ENCODE measurements at places on chromosomes 5 and 9. TPM values are rescaled to one million over a fixed set of nuclear protein-coding genes. Genes with fewer than 3 reads are reported as not detected.

The TEK gene
- 2.3 TPM for total RNA-seq

The FBP1 gene
- not detected for total RNA-seq

The PDCD1LG2 gene
- 9.6 TPM for total RNA-seq

The ENTREP1 gene
- total RNA-seq, result not detected

The IRX2 gene
- 1.4 TPM for total RNA-seq

The MZB1 gene
- total RNA-seq, result not detected

The ATP10B gene
- total RNA-seq, result not detected

The PCDHGA10 gene
- total RNA-seq, result 4.6 TPM

The GABRG2 gene
- total RNA-seq, result not detected

The ANKRD20A1 gene
- not detected for total RNA-seq

The HARS1 gene
- total RNA-seq, result 103 TPM

The NR2F1-AS1 gene
- total RNA-seq, result 11.2 TPM
